Urothelium cell line (cell line): ENCODE measurements at places on chromosomes 7 and 10.

- no peak for DNase-seq
These were observed 5.1 kb downstream of the PRXL2A start for GRCh38 chr10:80413271-80413996.

DNA sequence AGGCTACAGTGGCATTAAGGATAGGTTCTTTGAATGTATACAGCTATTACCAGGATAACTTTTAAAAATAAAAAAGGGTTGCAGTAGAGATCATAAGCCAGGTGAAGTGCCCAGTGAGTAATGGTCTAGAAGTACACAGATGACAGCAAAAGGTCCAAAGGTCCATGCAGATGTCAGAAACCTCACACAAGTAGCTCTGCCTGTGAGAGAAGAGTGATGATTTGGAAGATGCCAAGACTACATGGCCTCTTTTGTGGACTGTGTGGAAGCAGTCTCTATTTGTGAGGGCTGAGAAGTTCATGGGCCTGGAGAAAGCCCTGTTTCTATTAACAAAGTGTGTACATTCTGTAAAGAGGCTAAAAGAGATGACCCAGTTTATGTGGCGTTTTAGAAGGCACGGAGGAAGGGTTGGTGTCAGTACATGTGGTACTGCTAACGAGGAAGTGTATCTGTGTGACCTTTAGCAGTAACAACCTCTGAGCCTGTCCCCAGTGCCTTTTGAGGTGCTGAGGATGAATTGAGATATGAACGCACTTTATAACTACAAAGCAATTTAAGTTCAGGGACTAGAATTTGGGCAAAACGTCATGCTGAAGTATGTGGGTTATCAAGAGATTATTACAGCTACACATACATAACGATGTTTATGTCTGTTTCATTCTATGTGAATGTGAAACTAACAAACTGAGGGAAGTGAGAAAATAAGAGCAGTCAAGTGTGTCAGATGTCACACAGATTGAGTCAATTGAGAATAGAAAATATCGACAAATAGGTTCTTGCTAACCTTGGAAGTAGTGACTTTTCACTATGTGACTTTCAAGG, 7.6 kb downstream of the CYCS start:
- DNase-seq: no peak

DNA sequence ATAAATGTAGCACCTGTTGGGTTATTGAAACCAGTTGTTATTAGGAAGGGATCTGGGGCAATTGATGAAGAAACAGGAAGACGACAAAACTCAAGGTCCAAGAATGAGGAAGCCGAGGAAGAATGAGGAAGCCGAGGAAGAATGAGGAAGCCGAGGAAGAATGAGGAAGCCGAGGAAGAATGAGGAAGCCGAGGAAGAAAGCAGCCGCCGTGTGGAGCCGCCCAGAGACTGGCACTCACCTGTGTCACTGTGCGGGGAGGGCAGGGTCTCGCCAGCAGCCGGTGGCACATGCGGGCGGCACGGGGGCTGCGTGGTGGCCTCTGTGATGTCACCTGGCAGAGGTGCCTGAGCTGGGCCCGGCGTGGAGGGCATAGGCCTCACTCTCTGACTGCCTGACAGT, 71.1 kb upstream of the CFAP46 start:
- DNase-seq: no peak

- DNase-seq: no peak
These were observed 466.1 kb upstream of the NRP1 start for GRCh38 chr10:33800545-33800944.

DNA sequence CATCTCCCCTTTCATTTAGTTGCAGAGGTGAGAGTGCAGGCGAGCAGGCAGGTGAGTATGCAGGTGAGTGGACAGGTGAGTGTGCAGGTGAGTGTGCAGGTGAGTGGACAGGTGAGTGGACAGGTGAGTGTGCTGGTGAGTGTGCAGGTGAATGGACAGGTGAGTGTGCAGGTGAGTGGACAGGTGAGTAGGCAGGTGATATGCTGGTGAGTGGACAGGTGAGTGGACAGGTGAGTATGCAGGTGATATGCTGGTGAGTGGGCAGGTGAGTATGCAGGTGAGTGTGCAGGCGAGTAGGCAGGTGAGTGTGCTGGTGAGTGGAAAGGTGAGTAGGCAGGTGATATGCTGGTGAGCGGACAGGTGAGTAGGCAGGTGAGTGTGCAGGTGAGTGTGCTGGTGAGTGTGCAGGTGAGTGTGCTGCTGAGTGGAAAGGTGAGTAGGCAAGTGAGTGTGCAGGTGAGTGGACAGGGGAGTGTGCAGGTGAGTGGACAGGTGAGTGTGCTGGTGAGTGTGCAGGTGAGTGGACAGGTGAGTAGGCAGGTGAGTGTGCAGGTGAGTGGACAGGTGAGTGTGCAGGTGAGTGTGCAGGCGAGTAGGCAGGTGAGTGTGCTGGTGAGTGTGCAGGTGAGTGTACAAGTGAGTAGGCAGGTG, 165.6 kb downstream of the ADARB2 start:
- DNase-seq: no peak

GRCh38 chr10:37713132-37713501, 144.3 kb downstream of the ZNF248 start:
- no peak for DNase-seq

DNA sequence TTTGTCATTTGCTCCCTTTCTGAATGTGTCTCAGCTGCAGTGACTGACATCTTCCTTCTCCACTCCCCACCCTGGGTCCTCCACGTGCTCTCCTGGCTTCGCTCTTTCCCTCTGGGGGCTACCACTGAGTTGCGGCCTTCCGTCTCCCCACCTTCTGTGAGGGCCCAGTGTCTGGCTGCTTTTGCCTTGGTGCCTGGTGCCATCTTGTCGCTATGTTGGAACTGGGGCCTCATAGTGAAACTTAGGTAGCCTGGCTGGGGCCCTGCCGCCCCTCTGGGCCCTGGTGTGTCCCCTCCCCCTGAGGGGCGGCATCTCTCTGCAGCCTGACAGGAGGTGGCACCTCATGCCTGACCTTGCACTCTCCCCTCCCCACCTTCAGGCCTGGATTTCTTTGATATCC, 144.1 kb downstream of the ANLN start:
- no peak for DNase-seq

GRCh38 chr7:44387389-44387788, 62.0 kb upstream of the CAMK2B start:
- no peak for DNase-seq

GRCh38 chr7:5143106-5143505, 46.9 kb upstream of the WIPI2 start:
- DNase-seq: no peak

DNA sequence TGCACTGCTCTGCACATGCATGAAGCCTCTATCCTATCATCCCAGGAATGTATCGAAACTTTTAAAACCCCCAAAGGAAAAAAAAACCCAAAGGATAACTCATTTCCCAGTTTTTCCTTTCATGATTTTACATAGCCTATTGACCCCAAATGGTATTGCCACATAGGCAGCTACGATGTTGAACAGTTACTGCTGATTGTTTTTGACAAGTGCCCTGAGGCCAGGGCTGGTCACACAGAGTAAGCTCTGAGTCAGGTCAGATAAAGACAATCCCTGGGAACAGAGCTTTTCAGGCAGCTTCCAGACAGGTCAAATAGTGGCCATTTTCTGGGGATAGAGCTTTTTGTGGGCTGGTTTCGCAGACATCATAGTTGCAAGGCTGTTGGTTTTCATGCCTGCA, 52.1 kb downstream of the MYL10 start:
- DNase-seq: no peak

DNA sequence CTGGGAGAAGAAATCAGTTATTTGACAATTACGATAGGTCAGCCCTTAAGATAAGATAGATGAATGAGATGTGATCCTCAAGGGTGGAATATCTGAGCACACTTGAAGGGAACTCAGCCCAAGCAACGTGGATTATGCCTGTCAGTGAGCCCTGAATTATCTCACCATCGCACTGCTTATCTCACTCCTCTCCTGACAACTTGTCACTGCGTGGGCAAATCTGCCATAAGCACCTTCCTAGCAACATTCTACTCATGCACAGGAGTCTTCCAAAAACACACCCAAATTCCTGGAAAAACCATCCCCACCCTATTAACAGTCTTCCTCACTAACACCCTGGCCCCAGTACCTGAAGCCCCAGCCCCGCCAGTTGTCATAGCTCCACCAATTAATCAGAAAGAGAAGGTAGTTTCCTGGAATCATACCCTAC, 46.5 kb upstream of the IL6 start:
- no peak for DNase-seq

DNA sequence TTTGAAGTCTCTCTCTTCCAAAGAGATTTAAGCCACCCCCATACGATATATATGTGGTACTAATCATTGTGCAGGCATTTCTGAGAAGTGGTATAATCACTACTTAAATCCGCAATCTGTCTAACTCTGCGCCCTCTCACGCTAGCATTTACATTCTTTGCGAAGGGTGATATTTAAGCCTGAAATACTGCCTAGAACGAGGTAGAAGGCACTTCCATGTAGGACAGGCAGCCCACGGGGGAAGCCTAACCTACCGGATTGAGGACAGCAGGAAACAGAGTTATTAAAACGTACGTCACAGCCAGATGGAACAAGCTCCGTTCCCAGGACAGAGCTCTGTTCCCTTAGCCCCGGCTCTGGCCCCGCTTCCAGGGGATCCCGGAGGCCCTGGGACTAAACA, 59.3 kb upstream of the ECHDC3 start:
- DNase-seq: no peak

GRCh38 chr10:7601023-7601656, 65.6 kb downstream of the ITIH5 start:
- no peak for DNase-seq

DNA sequence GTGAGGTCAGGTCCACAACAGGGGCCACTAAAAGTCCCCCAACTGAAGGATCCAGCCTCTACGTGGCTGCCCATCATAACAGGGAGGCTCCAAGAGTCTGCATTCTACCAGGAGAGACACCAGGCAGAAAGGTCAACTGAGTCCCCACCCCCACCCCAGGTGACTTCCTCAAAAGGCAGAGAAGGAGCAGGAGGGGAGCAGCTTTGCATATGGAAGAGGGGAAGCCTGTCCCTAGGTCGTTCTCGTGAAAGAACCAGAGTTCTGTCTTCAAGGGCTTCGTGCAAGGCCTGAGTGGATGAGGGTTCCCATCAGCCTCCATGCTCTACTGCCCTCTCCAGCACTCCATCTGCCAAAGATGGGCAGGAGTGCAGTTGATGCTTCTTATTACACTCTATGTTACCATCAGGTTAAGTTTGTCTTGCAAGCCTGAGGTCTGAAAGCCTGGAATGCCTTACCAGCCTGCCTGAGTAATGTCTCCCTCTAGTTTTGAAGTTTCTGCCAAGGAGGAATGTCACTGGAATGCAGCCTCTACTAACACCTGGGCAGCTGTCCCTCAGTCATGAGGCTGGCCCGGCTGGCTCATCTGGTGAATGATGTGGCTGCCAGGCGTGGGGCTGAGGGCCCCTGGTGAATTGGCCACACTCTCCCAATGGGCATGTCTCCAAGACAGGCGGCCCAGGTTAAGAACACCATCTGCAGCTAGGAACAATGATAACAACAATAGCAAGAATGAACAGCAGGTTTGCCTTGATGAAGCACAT, 54.3 kb upstream of the SMNDC1 start:
- peak; percentile 92 for DNase-seq

- DNase-seq: no peak
These were observed 5.8 kb upstream of the CYP3A7 start for GRCh38 chr7:99740573-99741440.

DNA sequence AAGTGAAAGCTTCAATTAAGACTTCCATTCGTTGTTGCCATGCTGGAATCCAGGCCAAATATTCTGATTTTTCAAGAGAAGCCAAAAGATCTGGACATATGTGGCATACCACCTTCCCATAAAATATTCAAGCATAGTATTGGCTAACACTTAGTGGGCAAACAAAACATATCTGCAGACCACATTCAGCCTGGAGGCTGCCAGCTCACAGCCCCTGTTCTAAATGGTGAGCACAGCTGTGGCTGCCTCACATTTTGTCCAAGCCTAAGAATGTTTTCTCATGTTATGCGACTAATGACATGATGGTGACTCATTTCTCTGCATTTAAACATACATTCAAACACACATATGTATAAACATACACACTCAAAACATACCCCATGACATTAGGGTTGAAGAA, 10.6 kb upstream of the CALU start:
- no peak for DNase-seq

DNA sequence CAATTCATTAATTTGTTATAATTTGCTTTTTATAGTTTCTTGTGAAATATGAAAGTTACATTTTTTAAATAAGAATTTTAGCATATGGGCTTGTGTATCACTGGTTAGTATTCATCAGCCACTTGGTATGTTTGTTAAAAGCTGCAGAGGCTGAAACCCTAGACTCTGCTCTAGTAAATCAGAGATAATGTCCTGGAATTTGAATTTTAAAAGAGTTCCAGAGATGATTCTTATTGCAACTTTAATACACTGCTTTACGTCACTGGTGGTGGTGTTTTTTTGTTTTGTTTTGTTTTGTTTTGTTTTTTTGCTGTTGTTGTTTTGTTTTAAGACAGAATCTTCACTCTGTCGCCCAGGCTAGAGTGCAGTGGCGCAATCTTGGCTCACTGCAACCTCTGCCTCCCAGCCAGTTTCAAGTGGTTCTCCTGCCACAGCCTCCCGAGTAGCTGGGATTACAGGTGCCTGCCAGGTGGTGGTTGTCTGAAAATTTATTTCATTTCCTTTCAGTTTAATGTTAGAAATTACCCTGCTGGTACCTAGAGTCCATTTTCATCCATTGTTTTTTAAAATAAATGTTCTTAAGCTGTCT, 43.8 kb downstream of the PTPN12 start:
- no peak for DNase-seq

DNA sequence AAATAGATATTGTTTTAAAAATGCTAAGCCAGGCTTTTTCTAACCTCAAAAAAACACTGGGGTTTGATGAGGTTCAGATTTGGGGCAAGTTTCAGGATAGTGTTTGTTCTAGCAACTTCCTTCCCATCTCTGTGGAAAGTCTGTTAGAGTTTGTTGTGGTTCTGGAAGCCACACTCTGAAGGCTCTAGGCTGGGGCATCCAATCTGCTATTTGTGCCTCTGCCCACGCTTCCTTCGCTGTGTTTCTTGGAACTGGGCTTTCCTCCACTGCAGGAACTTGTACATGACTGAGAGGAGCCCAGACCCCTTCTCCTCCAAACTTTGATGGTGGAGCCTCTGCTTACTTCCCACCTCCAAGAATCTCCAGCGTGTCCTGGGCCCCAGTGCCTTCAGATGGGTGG, 108.5 kb upstream of the SLC25A13 start:
- DNase-seq: no peak

DNA sequence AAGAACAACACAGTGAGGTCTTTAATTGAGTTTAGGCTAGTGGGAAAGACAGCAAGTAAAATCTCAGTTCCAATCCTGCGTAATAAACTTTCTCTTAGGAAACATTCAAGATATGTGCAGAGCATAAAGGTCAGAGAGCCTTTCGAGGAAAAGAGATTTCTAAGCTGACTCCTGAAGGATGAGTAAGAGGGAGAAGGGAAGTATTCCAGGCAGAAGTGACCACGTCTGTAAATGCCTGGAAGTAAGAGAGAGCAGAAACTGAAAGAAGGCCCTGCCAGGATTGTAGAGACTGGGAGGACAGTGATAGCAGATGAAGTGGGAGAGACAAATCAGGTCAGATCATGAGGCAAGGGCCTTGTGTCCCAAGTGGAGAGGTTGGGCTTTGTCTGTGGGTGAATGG, 41.8 kb downstream of the PNLIPRP3 start:
- DNase-seq: no peak

- DNase-seq: no peak
These were observed 2.5 kb downstream of the SNCG start for GRCh38 chr10:86960863-86961434.
